Colonic mucosa (tissue), 4 donors: ENCODE measurements at places on chromosomes 3 and 15.

DNA sequence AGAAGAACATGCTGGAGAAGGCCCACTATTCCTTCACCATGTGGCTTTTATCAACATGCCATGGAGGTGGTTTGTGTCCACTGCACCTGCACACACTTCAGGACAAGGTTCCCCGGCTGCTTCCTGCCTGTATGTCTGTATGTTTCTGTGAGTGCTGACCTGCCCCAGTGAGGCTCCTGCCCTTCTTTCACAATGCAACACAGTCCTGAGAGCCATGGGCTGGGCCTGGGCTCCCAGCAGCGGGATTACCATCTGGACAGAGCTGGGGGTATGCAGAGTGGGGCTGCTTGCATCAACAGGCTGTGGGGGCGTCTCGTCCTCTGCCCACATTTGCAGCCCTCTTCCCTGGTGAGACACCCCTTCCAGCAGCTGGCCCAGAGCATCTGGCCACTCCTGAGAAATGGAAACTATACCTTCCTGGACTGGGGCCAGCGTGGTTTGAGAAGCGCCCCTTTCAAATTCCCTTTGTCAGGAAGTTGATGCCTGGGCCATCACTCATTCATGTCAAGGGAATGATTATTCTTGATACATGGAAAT, 29.3 kb upstream of the C15orf39 start:
- DNase-seq, result no peak

DNA sequence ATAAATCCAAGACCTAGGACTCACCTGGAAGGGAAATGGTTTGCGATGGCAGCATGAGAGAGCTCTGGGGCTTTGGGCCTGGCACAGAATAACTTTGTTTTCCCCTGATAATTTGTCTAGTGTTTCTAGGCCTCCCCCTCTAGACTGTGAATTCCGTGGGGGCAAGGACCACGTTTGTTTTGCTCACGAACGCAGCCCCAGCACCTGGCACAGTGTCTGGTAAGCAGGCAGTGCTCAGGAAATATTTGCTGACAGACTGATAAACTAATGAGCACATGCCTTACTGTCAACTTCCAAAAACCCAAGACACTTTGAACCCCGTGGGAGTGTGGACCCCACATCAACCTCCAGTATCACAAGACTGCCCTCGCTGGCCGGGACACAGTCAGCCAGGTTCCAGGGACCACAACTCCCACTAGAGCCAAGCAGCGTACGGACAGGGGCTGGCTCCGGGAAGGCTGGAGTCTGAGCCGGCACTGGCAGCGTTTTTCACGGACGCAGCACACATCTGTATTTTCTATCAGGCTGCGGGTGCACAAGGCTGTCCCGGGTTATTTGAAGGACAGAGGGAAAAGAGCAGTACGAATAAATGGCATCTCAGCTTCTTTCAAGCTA, 146.5 kb downstream of the XXYLT1 start:
- no peak for DNase-seq

DNA sequence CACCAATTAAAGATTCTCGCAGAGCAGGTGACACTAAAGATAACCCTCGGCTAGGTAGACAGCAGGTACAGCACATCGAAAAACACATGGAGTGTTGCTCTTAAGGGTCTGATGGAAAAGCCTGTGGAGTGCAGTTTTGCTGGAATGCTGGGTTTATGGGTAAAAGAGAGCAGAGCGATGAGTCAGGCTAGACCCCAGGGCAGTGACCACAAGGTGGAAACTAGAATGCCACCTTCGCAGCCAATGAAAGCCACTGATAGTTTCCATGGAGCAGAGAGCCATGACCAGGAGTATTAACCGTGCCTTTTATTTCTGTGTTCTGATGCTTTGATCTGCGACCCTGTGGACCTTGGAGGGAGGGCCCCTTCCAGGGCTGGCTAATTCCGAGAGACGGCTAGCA, 149.8 kb downstream of the GABRB3 start:
- no peak for DNase-seq

GRCh38 chr15:86973284-86973844, 893.7 kb downstream of the AGBL1 start:
- no peak for DNase-seq

DNA sequence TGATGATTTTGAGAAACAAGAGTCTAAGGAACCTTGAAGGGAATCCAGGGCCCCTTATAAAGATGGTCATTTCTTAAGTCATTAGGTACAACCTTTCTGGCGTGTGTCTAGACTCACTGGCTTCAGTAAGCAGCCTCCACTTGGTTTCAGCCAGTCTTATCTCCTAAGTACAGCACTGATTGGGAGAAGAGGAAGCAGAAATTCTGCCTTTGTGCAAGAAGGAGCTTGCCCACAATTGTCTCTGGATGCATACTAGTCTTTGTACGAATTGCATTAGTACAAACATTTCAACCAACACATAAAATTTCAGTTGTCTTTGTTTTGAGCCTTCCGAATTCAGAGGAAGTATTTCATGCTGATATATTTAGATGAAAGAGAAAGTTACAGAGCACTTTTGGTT, 139.4 kb downstream of the SLCO3A1 start:
- DNase-seq, result no peak

- no peak for DNase-seq
Observed at GRCh38 chr3:56962206-56962605, 98.3 kb upstream of the SPATA12 start.

- DNase-seq, result no peak
Observed at GRCh38 chr15:88303395-88303794, 46.9 kb upstream of the NTRK3 start.

GRCh38 chr3:177488740-177489139, 291.5 kb upstream of the TBL1XR1 start:
- DNase-seq, result no peak

DNA sequence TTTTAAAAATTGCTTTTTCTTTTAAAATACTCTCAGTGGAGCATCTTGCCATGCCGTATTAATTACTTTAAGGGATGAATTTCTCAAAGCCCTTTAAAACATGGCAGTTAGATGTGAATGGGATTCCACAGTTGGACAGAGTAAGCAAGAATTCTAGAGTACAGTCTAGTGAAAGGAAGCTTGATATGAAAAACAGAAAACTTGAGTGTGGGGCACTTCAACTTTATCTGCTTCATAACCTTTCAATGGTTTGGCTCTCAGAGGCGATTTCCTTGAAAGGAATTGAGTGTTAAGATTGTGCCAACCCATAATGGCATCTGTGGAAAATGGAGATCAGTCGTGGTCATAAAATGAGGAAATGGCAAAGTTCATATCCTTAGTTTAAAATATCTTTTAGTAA, 127.7 kb upstream of the SAMMSON start:
- DNase-seq, result no peak

GRCh38 chr3:107008213-107008612, 369.0 kb upstream of the CCDC54 start:
- DNase-seq, result no peak

DNA sequence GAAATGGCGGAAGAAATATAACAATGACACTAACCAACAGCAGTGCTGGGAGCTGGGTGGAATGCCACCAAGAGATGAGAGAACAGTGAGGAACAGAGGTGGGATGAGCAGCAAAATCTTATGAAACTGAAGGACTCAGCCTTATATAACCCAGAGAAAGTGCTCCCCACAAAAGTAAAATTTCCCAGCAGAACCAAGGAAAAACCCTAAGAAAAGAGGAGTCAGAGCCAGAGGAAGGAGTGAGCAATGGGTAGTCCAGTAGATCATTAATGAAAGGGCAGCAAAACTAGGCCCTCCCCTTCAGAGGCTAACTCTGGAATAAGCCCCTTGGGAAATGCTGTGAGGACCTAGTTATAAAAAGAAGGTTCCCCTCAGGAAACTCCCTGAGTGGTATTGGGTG, 24.7 kb upstream of the UBE2E1 start:
- no peak for DNase-seq

- DNase-seq, result no peak
Observed at GRCh38 chr3:64047787-64048186, 24.5 kb upstream of the PSMD6 start.

DNA sequence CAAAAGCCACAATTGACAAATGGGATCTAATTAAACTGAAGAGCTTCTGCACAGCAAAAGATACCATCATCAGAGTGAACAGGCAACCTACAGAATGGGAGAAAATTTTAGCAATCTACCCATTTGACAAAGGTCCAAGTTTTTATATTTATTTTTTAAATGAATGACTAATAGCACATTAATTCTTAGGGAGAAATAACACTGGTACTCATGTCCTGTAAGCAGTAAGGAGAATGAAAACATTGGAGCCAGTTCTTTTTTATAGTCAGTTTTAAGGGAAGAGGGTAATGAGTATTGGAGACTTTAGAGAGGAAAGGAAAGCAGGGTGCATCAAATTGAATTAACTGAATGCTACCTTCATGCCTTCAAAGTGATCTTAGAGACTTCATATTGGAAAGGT, 404.7 kb upstream of the TGFBR2 start:
- DNase-seq, result no peak

GRCh38 chr15:73323956-73324355, 44.8 kb downstream of the HCN4 start:
- DNase-seq, result no peak

GRCh38 chr3:173301647-173302046, 95.9 kb upstream of the NLGN1 start:
- no peak for DNase-seq

- DNase-seq, result no peak
Observed at GRCh38 chr3:160644491-160644890, 32.5 kb upstream of the ARL14 start.

GRCh38 chr3:57757642-57758297, 1.7 kb downstream of the SLMAP start:
- peak; percentile 34 for DNase-seq

GRCh38 chr3:110528305-110529121, 543.1 kb upstream of the NECTIN3 start:
- DNase-seq, result no peak
